Activated T-cell treated with anti-CD3 and anti-CD28 coated beads, Interleukin-2, amount 50 U/mL, for 72 hours (primary cell): ENCODE measurements at places on chromosomes 3 and 15. TPM values are rescaled to one million over a fixed set of nuclear protein-coding genes. Genes with fewer than 3 reads are reported as not detected.

- H3K27me3 ChIP-seq = no peaks in the 10 kb centered on the region
- no peak for DNase-seq
- no peaks in the 10 kb centered on the region for H3K4me1 ChIP-seq
- no peak overlapping the region for H3K4me3 ChIP-seq
- H3K36me3 ChIP-seq = no peaks in the 10 kb centered on the region
Observed at GRCh38 chr3:141647562-141647915, 90.6 kb upstream of the RNF7 start.

DNA sequence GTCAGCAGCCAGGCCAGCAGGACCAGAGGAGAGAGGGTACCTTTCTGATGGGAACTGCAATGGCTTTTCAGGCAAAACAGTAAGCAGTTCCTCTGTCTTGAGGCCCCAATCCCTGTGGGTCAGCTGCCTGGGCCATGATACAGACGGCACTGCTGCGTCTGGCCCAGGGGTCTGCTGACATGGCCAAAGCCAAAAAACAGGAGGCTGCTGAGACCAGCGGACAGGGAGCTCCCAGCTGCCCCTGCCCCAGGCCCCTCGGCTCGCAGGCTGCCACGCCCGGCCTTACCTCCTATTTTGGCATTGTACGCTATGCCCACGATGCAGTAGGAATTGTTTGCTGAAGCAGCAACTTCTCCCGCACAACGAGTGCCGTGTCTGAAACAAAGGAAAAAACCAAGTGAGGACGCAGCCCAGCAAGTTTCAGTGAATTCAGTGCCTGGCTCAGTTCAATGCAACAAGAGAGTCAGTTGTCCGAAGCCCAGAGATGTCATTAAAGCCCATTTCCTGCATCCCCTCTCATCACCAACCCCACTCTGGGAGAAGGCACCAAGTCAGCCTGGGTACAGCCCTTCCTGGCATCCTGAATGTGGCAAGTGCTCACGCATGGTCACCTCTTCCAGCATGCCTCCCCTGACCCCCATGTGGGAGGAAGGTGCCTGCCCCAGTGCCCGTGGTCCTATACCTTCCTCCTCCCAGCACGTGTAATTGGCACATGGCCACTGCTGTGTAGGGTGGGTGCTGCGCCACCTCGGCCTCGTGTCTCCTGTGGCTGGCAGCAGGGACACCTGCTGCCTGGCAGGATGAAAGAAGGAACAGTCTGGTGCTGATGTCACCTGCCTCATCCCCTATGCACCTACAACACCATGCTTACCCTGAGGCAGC lies 61.7 kb downstream of the PCSK6 start:
- H3K27ac ChIP-seq = no peak overlapping the region
- no peaks in the 10 kb centered on the region for H3K27me3 ChIP-seq
- no peak overlapping the region for H3K4me3 ChIP-seq
- no peak for DNase-seq
- no peaks in the 10 kb centered on the region for H3K4me1 ChIP-seq
- no peaks in the 10 kb centered on the region for H3K36me3 ChIP-seq

GRCh38 chr15:70892912-70893560 lies 410 bp downstream of the LRRC49 start:
- H3K4me1 ChIP-seq = peaks cover 17% of the 10 kb centered on the region
- H3K27ac ChIP-seq = peak overlapping the region; percentile 92
- H3K27me3 ChIP-seq = peaks cover 38% of the 10 kb centered on the region
- DNase-seq = no peak

DNA sequence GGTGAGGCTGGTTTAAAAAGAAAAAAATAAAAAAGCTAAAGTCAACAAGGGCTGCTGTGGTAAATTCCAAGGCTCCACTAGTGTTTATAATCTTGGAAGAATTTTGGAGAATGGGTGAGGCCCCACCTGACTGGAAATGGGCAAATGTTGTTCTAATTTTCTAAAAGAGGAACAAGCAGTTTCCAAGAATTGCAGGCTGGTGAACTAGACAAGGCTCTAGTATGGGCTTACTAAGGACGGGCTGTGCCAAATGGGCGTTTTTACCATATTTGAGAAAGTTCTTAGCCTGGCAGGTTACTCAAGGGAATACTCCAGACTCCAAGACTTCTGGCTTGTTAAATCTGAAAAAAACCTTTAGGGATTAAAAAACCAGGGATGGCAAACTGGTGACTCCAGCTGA lies 67.0 kb upstream of the ABHD2 start:
- no peak overlapping the region for H3K27ac ChIP-seq
- no peak for DNase-seq
- H3K36me3 ChIP-seq = no peaks in the 10 kb centered on the region
- peaks cover 18% of the 10 kb centered on the region for H3K4me1 ChIP-seq

B3GNT5 gene
- total RNA-seq = 14.4 TPM

FANCD2OS gene
- total RNA-seq = not detected

- H3K36me3 ChIP-seq = peaks cover 44% of the 10 kb centered on the region
- no peaks in the 10 kb centered on the region for H3K27me3 ChIP-seq
- peak; percentile 34 for DNase-seq
- no peak overlapping the region for H3K4me3 ChIP-seq
- peaks cover 73% of the 10 kb centered on the region for H3K4me1 ChIP-seq
Observed at GRCh38 chr3:190577225-190577624, 63.3 kb downstream of the IL1RAP start.

DAZL gene
- not detected for total RNA-seq

DNA sequence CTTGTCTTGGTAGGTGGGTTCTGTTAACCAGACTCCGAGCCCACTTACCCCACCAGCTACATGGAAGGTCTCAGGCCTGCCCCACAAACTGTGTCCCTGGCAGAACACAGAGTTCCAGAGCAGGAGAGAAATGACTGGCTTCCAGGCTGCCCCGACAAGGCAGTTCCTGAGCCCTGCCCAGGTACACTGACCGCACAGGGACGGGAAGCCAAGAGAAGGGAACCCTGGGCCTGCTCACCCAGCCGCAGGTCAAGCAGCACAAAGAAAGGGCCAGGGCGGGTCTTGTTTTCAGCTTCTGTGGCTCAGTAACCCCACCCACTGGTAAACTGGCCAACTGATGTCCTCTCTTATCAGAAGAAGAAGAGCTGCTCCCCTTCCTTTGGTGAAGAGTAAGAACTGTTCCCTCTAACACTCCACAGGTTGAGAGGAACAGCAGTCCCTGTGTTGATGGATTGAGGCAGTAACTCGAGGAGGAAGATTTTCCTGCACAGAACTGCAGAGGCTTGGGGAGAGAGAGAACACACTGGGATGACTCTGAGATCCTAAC lies 68.4 kb downstream of the CRTC3 start:
- H3K4me3 ChIP-seq = peak overlapping the region; percentile 52
- DNase-seq = peak; percentile 48
- no peaks in the 10 kb centered on the region for H3K27me3 ChIP-seq
- peaks cover 21% of the 10 kb centered on the region for H3K36me3 ChIP-seq
- peak overlapping the region; percentile 97 for H3K27ac ChIP-seq

GNB4 gene
- 0.39 TPM for total RNA-seq

DNA sequence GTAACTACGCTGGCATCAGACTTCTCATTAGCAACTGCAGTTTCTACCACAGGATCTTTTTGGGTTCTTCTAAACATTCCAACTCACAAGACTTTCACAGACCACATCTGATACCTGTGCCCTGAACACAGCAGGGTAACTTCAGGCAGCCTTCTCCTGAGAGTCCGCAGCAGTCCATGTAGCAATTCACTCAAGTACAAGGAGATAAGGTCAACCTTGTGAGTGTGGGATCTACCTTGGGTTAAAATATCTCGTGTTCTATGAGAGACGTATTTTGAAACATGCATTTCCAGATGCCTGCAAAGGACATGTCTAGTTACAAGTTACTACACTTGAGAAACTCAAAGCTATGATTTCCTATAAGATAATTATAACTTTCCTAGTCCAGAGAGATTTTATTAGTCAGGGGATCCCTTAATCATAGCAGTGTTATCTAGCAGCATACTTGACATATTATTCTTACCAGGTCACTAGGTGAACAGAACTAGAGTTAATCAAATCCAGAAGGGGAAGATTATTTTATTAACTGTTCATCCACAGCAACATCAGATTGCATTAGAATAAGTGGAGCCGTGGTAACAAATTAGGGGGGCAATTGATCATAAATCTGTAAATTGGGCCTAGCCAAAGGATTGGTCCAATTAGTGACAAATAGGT lies 66.4 kb downstream of the ASTE1 start:
- peaks cover 4% of the 10 kb centered on the region for H3K36me3 ChIP-seq
- no peaks in the 10 kb centered on the region for H3K4me1 ChIP-seq
- no peak for DNase-seq
- no peak overlapping the region for H3K4me3 ChIP-seq

DNA sequence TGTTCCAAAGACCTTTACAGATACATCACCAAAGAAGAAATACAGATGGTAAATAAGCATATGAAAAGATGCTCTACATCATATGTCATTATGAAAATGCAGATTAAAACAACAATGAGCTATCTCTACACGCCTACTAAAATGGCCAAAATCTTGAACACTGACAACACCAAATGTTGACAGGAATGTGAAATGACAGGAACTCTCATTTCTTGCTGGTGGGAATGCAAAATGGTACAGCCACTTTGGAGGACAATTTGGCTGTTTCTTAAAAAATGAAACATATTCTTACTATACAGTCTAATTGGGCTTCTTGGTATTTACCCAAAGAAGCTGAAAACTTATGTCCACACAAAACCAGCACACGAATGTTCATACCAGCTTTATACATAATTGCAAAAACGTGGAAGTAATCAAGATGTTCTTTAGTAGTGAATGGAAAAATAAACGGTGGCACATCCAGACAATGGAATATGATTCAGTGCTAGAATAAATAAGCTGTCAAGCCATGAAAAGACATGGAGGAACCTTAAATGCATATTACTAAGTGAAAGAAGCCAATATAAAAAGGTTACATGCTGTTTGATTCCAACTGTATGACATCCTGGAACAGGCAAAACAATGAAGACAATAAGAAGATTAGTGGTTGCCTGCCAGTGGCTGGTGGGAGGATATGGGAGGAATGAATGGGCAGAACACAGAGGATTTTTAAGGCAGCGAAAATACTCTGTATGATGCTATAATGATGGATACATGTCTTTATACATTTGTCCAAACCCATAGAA lies 81.3 kb upstream of the NEDD4 start:
- peaks cover 13% of the 10 kb centered on the region for H3K27me3 ChIP-seq
- no peaks in the 10 kb centered on the region for H3K4me1 ChIP-seq
- DNase-seq = no peak
- no peak overlapping the region for H3K27ac ChIP-seq
- H3K4me3 ChIP-seq = no peak overlapping the region
- H3K36me3 ChIP-seq = no peaks in the 10 kb centered on the region

TMEM108 gene
- not detected for total RNA-seq

DNA sequence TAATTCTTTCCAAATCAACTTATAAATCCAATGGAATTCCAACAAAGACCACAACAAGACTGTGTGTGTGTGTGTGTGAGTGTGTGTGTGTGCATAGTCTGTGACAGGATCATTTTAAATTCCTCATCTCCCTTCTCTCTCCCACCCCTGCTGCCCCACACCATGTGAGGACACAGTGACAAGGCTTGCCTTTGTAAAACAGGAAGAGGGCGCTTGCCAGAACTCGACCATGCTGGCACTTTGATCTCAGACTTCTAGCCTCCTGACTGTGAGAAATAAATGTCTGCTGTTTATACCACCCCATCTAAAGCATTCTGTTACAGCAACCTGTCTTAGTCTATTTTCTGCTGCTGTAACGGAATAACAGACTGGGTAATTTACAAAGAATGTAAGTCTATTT lies 99.1 kb downstream of the NSMCE3 start:
- no peaks in the 10 kb centered on the region for H3K4me1 ChIP-seq
- no peak overlapping the region for H3K27ac ChIP-seq
- DNase-seq = no peak
- H3K27me3 ChIP-seq = peaks cover 38% of the 10 kb centered on the region
- no peaks in the 10 kb centered on the region for H3K36me3 ChIP-seq

DNA sequence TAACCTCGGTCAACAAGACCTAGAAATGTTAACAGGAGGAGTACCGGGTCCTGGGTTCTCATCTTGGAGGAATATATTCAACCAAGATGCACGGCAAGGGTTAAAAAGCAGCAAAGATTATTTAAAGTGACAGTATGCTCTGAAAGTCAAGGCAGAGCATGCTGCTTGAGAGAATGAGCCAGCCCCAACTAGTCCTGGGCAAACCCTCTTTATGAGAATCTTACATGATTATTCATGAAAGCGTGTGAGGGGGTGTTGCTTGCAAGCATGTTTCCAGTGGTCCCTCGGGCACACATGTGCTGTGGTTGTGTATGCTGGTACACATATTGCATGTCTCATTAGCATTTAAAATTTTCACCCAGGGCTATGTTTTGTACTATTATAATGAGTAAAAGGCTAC lies 1445.6 kb downstream of the SI start:
- no peaks in the 10 kb centered on the region for H3K36me3 ChIP-seq
- H3K27me3 ChIP-seq = no peaks in the 10 kb centered on the region
- DNase-seq = no peak
- H3K4me1 ChIP-seq = no peaks in the 10 kb centered on the region
- H3K4me3 ChIP-seq = no peak overlapping the region

PP2D1 gene
- total RNA-seq = not detected
